ENCODE measurements at places on chromosomes 11 and 22.

GRCh38 chr11:5362017-5362625 lies 10.8 kb downstream of the OR51B6 start:
- no peak for DNase-seq

DNA sequence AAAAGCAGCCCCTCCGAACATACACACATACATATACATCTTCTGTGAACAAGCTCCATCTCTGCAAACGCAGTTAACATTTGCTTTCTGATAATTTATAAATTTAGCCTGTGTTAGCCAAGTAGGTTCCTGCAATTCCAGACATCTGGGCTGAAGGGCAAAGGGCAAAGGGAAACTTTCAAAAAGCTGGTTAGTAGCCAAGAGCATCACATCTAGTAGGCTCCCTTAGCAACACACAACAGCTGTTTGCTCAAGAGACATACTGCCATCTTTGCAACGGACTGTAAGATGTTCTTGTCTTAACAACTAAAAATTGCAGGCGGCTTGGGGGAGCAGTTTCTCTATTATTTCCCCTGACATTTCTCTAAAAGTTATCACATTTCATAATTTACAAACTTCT lies 134.9 kb downstream of the RBFOX2 start:
- DNase-seq, result no peak

DNA sequence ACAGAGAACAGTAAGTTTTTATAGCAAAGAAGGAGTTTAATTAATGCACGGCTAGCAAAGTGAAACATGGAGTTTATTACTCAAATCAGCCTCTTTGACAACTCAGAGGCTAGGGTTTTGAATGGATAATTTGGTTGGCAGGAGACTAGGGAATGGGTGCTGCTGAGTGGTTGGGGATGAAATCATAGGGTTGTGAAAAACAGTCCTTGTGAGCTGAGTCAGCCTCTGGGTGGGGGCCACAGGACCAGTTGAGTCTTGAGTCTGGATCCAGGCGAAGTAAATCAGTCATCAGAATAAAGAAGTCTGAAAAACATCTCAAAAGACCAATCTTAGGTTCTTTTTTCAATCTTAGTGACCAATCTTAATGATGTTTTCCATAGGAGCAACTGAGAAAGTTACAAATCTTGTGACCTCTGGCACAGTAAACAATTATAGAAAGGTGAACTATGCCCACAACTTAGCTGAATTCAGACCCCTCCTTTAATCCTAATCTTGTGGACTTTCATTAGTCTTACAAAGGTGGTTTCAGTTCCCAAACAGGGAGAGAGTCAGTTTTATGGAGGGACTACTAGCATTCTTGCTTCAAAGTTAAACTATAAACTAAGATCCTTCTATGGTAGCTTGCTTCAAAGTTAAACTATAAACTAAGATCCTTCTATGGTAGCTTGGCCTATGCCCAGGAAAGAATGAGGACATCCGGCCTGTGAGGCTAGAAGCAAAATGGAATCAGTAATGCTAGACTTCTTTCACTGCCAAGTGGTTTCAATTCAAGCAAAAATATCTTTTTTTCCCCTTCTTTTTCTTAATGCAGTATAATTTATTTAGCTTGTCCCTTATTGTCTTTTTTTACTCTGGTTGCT lies 84.5 kb downstream of the AASDHPPT start:
- no peak for DNase-seq

GRCh38 chr11:95545116-95545875 lies 244.3 kb downstream of the FAM76B start:
- DNase-seq, result no peak

DNA sequence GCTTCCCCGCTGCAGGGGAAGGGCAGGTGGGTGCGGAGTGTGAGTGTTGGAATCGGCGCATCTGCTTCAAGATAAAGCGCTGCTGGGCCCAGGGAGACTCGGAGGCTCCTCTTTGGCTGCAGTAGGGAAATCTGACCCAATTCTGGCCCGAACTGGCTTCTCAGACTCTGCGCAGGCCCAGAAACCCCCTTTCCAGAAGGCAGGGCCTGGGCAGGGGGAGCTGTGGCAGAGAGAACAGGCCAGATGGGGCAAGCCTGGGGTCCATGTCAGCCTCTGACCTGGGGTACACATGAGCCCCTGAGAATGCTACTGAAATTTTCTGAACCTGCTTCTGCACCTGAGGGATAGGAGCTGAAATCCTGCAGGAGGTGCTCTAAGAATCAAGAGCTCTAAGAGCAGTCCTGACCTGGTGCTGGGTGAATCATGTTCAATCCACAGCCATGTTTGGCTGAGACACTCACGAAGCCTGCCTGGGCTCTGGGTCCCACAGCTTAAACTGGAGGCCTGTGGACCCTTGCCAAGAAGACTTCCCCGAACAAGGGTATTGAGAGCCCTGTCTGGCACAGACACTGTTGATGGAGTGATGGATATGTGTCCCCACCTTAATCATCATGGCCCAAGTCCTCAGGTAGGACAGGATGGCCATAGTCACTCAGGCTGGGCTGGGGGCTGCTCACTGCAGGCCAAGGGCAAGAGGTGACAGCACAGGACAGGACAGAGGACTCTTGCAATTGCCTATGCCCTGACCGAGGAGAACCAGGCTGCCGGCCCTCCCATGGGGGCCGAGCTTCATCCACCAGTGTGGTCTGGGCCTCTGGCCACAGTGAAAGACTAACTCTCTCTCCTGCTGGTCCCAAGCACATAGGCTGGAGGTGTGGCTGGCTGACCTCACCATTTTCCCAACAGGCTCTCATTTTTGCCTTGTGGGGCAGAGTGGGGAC lies 6.9 kb downstream of the RAB3IL1 start:
- no peak for DNase-seq

- DNase-seq, result no peak
Observed at GRCh38 chr11:111905411-111905810, 6.2 kb downstream of the CRYAB start.

- DNase-seq, result no peak
Observed at GRCh38 chr11:63800921-63801320, 12.3 kb upstream of the SPINDOC start.

- DNase-seq, result peak; percentile 85
Observed at GRCh38 chr22:27866135-27867084, 52.6 kb downstream of the PITPNB start.

DNA sequence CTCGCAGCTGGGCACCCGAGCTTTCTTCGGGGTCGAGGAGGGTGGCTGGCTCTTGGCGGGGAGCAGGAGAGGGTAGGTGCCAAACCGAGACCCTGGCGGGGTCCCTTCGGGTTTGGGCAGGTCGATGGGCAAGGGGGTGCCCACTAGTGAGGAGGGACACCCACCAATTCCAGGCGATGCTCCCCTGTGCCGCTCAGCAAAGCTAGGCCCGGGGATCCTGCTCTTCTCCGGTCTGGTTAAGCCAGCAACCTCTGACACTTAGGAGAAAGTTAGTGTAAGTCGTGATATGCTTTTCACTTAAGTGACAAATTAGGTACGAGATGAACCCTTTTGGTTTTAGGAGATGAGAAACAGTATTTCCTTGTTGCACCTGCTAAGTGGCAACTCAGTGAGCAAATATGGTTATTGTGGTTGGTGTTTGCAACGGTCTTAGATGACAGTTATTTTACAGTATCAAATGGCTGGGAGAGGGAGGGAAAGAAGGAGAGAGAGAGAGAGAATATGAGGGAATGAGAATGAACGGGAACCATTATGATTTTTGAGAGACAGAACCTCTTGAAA lies 565 bp downstream of the NUCB2 start:
- DNase-seq, result peak; percentile 14

- DNase-seq, result no peak
Observed at GRCh38 chr11:95652002-95652472, 137.5 kb downstream of the FAM76B start.
